ENCODE measurements at places on chromosomes 7 and 10. TPM values are rescaled to one million over a fixed set of nuclear protein-coding genes. Genes with fewer than 3 reads are reported as not detected.

MIOS gene
- 53.7 TPM for total RNA-seq

PPP1R3C gene
- total RNA-seq = 6.0 TPM

C10orf53 gene
- total RNA-seq = not detected

ZWINT gene
- 10.6 TPM for total RNA-seq

PTPN20 gene
- total RNA-seq = 1.1 TPM

GBX1 gene
- not detected for total RNA-seq

CREB5 gene
- total RNA-seq = 10.6 TPM

CLCN1 gene
- total RNA-seq = not detected

ANKRD30A gene
- total RNA-seq = not detected

NEUROG3 gene
- not detected for total RNA-seq

ARPC1B gene
- total RNA-seq = 357 TPM

PNLIP gene
- not detected for total RNA-seq

SPDYE8 gene
- not detected for total RNA-seq

ACBD7 gene
- total RNA-seq = 0.48 TPM

SCIN gene
- 5.3 TPM for total RNA-seq

GLI3 gene
- total RNA-seq = 2.3 TPM

NANOS1 gene
- total RNA-seq = 1.7 TPM

CHCHD1 gene
- total RNA-seq = 16.4 TPM

NPTX2 gene
- total RNA-seq = not detected

TMEM229A gene
- total RNA-seq = not detected

PAPOLB gene
- total RNA-seq = not detected

MNX1 gene
- not detected for total RNA-seq

CYP26C1 gene
- 0.24 TPM for total RNA-seq

SLC39A12 gene
- total RNA-seq = not detected

ODAD2 gene
- not detected for total RNA-seq

ZNF438 gene
- 0.96 TPM for total RNA-seq

PRKAG2 gene
- total RNA-seq = 18.3 TPM

AKR1D1 gene
- not detected for total RNA-seq

MRLN gene
- not detected for total RNA-seq

BAMBI gene
- total RNA-seq = 8.2 TPM

AKR1C8 gene
- total RNA-seq = not detected

CLDN12 gene
- total RNA-seq = 62.2 TPM

UCMA gene
- total RNA-seq = not detected

PLA2G12B gene
- total RNA-seq = not detected

SLC26A5 gene
- not detected for total RNA-seq

HYAL4 gene
- under 0.01 TPM for total RNA-seq

FAM20C gene
- 21.9 TPM for total RNA-seq

HOXA13 gene
- total RNA-seq = not detected
